Sigmoid colon (tissue), 7 donors: ENCODE measurements at places on chromosomes 7 and 10. TPM values are rescaled to one million over a fixed set of nuclear protein-coding genes. Genes with fewer than 3 reads are reported as not detected.

Gene MACC1
- 0.28 TPM for total RNA-seq

Gene PODXL
- 21.7 TPM for total RNA-seq

Gene SPDYE16
- 0.16 TPM for total RNA-seq

Gene SPDYE11
- not detected for total RNA-seq

Gene C10orf53
- not detected for total RNA-seq

Gene PTF1A
- total RNA-seq, result not detected

Gene SBDS
- 182 TPM for total RNA-seq

Gene ADAM12
- 0.36 TPM for total RNA-seq

Gene TET1
- total RNA-seq, result 7.1 TPM
